ENCODE measurements at places on chromosomes 13 and 19.

GRCh38 chr19:35404879-35405622 is 34.2 kb downstream of the GPR42 start:
- H3K4me1 ChIP-seq = no peaks in the 10 kb centered on the region
- peaks cover 15% of the 10 kb centered on the region for H3K27me3 ChIP-seq
- H3K27ac ChIP-seq = no peak overlapping the region
- DNase-seq = peak; percentile 36
- H3K36me3 ChIP-seq = no peaks in the 10 kb centered on the region

- H3K4me3 ChIP-seq = no peak overlapping the region
- H3K4me1 ChIP-seq = peaks cover 16% of the 10 kb centered on the region
- no peaks in the 10 kb centered on the region for H3K27me3 ChIP-seq
- H3K36me3 ChIP-seq = peaks cover 13% of the 10 kb centered on the region
Observed at GRCh38 chr19:56117376-56117884, 3.7 kb downstream of the ZNF787 start.

DNA sequence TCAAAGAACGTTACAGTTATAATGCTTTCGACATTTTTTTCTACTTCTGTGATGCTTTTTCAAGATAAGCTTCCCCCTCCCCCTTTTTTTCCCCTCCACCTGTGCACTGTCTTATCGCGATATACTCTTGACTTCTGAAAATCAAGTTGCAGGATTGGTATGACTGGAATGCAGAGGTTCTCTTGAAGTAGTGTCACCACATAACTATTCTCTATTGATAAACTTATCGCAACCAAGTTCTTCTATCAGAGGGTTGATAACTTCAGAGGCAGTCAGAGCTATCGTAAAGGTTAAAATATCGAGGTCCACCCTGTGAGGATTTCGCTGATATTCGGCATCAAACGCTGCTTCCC is 820 bp downstream of the EID2 start:
- no peaks in the 10 kb centered on the region for H3K36me3 ChIP-seq
- peak; percentile 34 for DNase-seq
- no peaks in the 10 kb centered on the region for H3K27me3 ChIP-seq
- H3K4me3 ChIP-seq = peak overlapping the region; percentile 87
- no peak overlapping the region for H3K27ac ChIP-seq

DNA sequence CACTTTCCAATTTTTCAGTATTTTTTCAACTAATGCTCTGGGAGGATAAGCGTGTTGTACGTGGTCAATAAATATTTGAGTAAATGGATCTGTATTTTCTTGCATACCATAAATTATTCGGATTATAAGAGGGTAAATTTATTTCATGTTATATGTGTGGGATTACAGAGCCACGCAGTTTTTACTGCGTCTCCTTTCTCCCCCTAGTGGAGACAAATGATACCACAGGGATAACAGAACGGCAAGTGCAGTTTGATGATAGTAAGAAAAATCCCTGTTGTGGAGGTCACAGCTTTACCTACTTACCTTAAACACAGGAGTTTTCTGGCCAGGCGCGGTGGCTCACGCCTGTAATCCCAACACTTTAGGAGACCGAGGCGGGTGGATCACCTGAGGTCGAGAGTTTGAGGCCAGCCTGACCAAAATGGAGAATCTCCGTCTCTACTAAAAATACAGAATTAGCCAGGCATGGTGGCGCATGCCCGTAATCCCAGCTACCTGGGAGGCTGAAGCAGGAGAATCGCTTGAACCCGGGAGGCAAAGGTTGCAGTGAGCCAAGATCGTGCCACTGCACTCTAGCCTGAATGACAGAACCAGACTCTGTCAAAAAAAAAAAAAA is 16.8 kb downstream of the MBD3L2B start:
- H3K36me3 ChIP-seq = no peaks in the 10 kb centered on the region
- DNase-seq = peak; percentile 74
- no peaks in the 10 kb centered on the region for H3K4me1 ChIP-seq
- peaks cover 31% of the 10 kb centered on the region for H3K27me3 ChIP-seq

GRCh38 chr19:15265850-15266248 is 33.6 kb upstream of the EPHX3 start:
- no peak overlapping the region for H3K4me3 ChIP-seq
- peaks cover 58% of the 10 kb centered on the region for H3K36me3 ChIP-seq
- DNase-seq = peak; percentile 76
- H3K27me3 ChIP-seq = no peaks in the 10 kb centered on the region
- 0 out of 2 replicates have a peak, but pooled peaks cover 6% of the 10 kb centered on the region for H3K4me1 ChIP-seq
- H3K27ac ChIP-seq = 0 out of 2 replicates have a peak overlapping the region, but pooled peaks have one; percentile 34

- H3K4me1 ChIP-seq = peaks cover 7% of the 10 kb centered on the region
- H3K4me3 ChIP-seq = no peak overlapping the region
- no peak for DNase-seq
- H3K27ac ChIP-seq = no peak overlapping the region
- no peaks in the 10 kb centered on the region for H3K27me3 ChIP-seq
Observed at GRCh38 chr13:45356966-45357672, 16.1 kb upstream of the TPT1 start.

GRCh38 chr19:40392894-40393517 is 3.0 kb upstream of the HIPK4 start:
- H3K4me1 ChIP-seq = peaks cover 10% of the 10 kb centered on the region
- H3K36me3 ChIP-seq = no peaks in the 10 kb centered on the region
- DNase-seq = peak; percentile 69
- no peak overlapping the region for H3K27ac ChIP-seq
- H3K27me3 ChIP-seq = no peaks in the 10 kb centered on the region

GRCh38 chr13:46580362-46580839 is 27.4 kb downstream of the LRCH1 start:
- DNase-seq = no peak
- no peaks in the 10 kb centered on the region for H3K27me3 ChIP-seq
- no peak overlapping the region for H3K4me3 ChIP-seq
- H3K36me3 ChIP-seq = no peaks in the 10 kb centered on the region
- H3K4me1 ChIP-seq = peaks cover 14% of the 10 kb centered on the region

- no peak for DNase-seq
- H3K4me3 ChIP-seq = no peak overlapping the region
- H3K4me1 ChIP-seq = peaks cover 15% of the 10 kb centered on the region
- H3K27me3 ChIP-seq = no peaks in the 10 kb centered on the region
- H3K27ac ChIP-seq = no peak overlapping the region
Observed at GRCh38 chr13:93244141-93244917, 17.7 kb downstream of the GPC6 start.

DNA sequence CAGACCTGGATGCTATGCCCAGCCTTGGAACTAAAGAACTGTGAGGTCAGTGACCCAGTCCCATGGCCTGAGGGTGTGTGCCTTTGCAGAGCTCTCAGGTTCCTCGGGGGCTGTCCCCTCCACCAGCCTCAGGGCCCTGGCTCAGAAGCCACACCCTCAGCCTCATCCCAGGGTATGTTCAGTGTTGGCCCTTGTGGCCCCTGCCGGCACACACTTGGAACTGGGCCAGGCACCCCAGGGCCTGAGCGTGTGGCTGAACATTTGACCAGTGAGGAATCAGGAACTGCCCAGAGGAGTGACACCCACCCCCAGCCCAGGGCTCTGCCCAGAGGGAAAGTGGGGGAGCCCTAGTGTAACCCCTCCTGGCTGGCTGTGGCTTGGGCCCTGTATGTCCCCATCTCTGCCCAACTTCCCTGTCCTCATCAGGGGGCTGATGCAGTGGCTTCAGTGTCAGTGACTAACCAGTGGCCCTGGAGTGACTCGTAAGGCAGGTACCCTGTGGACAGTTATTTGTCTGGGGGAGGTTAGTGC is 10.0 kb downstream of the NKPD1 start:
- DNase-seq = peak; percentile 14
- H3K27me3 ChIP-seq = no peaks in the 10 kb centered on the region
- no peaks in the 10 kb centered on the region for H3K36me3 ChIP-seq
- H3K27ac ChIP-seq = no peak overlapping the region
- peaks cover 9% of the 10 kb centered on the region for H3K4me1 ChIP-seq
- H3K4me3 ChIP-seq = no peak overlapping the region

DNA sequence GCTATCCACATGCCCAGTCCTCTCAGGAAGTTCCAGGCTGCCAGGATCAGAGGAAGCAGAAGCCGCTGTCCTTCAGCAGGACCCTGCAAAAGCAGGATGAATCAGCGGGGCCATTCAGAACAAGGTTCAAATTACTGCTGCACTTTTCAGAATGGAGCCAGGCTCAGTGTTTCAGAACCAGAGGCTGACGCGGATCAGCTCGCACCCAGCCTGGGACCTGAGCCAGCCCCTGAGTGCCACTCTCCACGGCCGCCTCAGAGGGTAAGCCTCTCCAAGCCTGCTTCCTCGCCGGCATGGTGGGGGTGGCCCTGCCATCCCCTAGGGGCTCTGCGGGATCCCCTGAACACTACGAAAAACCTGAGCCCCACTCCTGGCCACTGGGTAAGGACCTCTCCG is 24.7 kb downstream of the RASA3 start:
- no peak for DNase-seq
- H3K27me3 ChIP-seq = no peaks in the 10 kb centered on the region
- no peaks in the 10 kb centered on the region for H3K4me1 ChIP-seq
- no peaks in the 10 kb centered on the region for H3K36me3 ChIP-seq
- no peak overlapping the region for H3K4me3 ChIP-seq
- no peak overlapping the region for H3K27ac ChIP-seq

- peak within 1 kb of the TSS; percentile 82 for H3K27ac ChIP-seq
- peak within 1 kb of the TSS; percentile 98 for H3K4me3 ChIP-seq
- H3K4me1 ChIP-seq = peaks cover 11% of the 10 kb centered on the region
- peak; percentile 44 for DNase-seq
- no peaks in the 10 kb centered on the region for H3K27me3 ChIP-seq
Observed at GRCh38 chr19:45177817-45178261, at the start of gene TRAPPC6A. Gene TRAPPC6A, minus strand, starts transcription at chr19:45178237. Its CDS starts 19 bp downstream, at chr19:45178218.

- peak overlapping the region; percentile 80 for H3K4me3 ChIP-seq
- no peaks in the 10 kb centered on the region for H3K27me3 ChIP-seq
- 0 out of 2 replicates have a peak, but pooled peaks cover 5% of the 10 kb centered on the region for H3K36me3 ChIP-seq
- H3K4me1 ChIP-seq = no peaks in the 10 kb centered on the region
- no peak overlapping the region for H3K27ac ChIP-seq
Observed at GRCh38 chr19:1649706-1650649, 2.4 kb downstream of the TCF3 start.

- no peak overlapping the region for H3K27ac ChIP-seq
- peak overlapping the region; percentile 27 for H3K4me3 ChIP-seq
- H3K36me3 ChIP-seq = no peaks in the 10 kb centered on the region
Observed at GRCh38 chr13:99968521-99969452, 2.8 kb downstream of the ZIC5 start.

DNA sequence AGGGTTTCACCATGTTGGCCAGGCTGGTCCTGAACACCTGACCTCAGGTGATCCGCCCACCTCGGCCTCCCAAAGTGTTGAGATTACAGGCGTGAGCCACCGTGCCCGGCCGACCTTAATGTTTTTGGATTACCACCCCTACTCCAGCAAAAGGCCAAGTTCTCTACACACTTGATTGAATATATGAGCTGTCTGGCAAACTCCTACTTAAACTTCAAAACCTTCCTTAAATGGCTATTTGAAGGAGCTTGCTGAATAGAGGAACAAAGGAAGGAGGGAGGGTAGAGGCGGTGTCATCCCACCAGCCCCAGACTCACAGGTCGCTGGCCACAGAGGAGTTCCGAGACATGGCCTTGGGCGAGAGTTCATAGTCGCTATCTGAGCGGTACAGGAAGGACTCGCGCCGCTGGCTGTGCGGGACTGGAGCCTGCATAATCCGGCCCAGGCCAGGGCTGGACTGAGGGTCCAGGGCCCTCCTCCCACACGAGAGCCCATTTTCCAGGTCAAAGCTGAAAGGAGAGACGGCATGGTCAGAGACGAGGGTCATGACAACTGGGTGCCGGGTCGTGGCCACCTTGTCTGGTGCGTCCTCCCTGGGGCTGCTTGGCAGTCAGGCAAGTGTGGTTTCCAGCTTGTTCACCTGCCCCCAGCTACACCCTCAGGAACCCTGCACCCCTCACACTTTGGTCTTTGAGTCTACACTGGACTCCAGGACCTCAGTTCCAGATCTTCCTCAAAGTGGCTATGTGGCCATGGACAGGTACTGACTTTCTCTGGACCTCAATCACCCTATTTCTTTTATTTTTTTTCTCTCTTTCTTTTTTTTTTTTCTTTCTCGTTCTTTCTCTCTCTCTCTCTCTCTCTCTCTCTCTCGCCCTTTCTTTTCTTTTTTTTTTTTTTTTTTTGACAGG is 4.2 kb downstream of the PDE4C start:
- peaks cover 9% of the 10 kb centered on the region for H3K27me3 ChIP-seq
- no peaks in the 10 kb centered on the region for H3K36me3 ChIP-seq
- H3K4me1 ChIP-seq = peaks cover 8% of the 10 kb centered on the region
- H3K4me3 ChIP-seq = no peak overlapping the region
- H3K27ac ChIP-seq = no peak overlapping the region

DNA sequence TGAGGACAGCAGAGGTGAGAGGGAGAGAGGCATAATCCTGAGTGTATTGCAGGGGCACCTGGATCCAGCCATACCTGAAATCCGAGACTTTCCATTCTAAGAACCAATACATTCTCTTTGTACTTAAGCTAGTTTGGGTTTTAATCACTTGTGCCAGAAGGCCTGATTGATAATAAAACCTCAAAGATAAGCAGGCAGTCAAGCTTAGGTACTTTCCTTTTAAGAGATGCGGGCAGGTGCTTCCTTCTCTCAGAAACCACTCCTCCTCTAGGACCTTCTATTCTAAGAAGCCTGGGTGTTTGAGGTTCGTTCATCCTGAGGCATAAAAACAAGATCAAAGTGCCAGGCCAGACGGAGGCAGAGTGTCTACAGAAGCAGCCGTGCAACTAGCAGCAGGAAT is 22.2 kb downstream of the FAM187B start:
- no peak overlapping the region for H3K27ac ChIP-seq
- no peaks in the 10 kb centered on the region for H3K36me3 ChIP-seq
- no peaks in the 10 kb centered on the region for H3K4me1 ChIP-seq
- no peaks in the 10 kb centered on the region for H3K27me3 ChIP-seq
- no peak for DNase-seq
- no peak overlapping the region for H3K4me3 ChIP-seq

GRCh38 chr19:11574689-11575088 is 2.8 kb downstream of the ACP5 start:
- DNase-seq = no peak
- H3K27ac ChIP-seq = no peak overlapping the region
- no peaks in the 10 kb centered on the region for H3K36me3 ChIP-seq

GRCh38 chr13:60663788-60664187 is 266.8 kb downstream of the TDRD3 start:
- no peaks in the 10 kb centered on the region for H3K27me3 ChIP-seq
- H3K36me3 ChIP-seq = no peaks in the 10 kb centered on the region
- H3K4me3 ChIP-seq = no peak overlapping the region
- no peaks in the 10 kb centered on the region for H3K4me1 ChIP-seq
- H3K27ac ChIP-seq = no peak overlapping the region

DNA sequence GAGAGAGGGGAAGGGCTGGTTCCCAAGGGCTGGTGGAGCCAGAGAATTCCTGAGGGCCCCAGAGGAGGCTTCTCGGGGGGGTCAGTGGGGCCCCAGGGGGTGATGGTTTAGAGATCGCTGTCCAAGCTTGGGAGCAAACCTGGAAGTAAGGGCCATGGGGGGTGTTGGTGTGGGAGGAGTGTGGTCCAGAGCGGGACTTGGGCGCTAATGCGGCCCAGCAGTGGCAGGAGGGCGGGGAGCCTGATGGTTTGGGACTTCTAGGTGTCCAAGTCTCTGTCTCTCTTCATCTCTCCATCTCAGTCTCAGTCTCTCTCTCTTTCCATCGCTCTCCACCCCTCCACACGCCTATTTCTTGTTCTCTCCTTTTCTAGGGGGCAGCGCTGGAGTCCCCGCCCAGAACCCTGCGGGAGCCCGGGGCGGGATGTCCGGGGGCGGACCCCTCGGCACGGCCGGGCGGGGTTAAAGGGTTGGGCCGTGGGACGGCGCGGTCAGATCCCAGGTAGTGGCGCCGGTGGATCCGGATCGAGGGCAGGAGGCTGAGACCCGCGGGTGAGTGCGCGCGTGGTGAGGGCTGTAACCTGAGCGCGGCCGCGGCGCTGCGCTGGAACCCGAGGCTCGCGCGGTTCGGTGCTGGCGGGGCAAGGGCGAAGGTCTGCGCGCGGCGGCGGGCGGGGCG is at the start of gene CYP4F22:
TSS of gene CYP4F22 (plus strand) at position 491 of the 676 bp plus-strand sequence. CDS start 16,812 bp downstream, outside the sequence.
- H3K27me3 ChIP-seq = peaks cover 19% of the 10 kb centered on the region
- peak within 1 kb of the TSS; percentile 45 for H3K4me3 ChIP-seq
- H3K36me3 ChIP-seq = no peaks in the 10 kb centered on the region
- 0 out of 2 replicates have a peak, but pooled peaks cover 3% of the 10 kb centered on the region for H3K4me1 ChIP-seq
- H3K27ac ChIP-seq = no peak within 1 kb of the TSS
